ENCODE measurements at places on chromosomes 1 and 21.

DNA sequence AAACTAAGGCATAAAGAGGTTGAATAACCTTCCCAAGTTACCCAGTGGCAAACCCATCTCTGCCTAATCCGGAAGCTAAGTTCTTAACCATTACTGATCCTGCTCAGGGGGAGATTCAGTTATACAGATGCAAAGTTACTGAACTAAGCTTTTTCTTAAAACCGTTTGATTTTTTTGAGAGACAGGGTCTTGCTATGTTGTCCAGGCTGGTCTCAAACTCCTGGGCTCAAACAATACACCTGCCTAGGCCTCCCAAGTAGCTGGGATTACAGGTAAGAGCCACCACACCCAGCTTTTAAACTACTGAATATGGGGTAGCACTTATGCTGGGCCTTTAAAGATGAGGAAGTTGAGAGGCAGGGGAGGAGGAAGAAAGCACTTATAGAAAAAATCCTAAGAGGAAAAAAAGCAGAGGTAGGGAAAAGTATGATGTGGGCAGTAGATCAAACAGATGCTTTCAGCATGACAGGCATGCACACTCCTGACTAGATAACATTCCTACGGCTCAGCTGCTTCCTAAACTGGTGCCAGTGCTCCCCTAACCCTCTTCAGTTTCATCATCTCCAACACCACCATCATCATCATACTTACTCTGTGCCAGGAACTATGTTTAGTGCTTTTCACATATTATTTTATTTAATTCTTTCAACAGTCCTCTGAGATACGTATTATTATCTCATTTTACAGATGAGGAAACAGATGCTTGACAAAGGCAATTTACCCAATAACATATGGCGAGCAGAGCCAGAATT lies 5.8 kb downstream of the PAFAH2 start:
- DNase-seq: no peak

DNA sequence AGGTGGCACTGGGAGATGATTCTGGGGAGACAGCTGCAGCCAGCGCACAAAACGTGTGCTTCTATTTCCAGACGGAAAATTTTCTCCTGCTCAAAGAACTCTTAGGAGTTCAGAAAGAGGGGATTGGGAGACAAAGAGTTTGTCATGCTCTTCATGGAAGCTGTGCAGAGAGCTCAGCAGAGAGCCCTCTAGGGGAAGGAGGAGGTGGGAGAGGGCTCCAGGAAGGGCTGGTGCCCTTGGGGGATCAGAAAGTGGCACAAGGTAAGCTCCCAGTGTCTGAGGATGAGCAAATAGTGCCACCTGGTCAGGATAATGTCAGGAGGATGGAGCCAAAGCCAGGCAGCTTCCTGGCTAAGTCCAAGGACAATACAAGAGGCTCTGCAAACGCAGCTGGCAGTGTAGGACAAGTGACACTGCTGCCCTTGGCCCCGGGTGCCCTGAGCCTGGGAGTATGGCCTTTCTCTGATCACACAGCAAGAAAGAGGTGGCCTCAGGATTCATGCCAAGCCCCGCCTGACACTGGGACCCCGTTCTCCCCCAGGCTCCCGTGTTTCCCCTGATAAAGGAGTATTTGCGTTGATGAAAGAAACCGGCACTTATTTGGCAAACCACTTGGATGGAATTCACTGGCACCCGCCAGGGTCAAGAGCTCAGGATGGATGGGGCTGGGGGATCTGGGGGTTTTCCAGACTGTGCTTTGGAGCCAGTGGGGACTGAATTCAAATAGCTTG lies 254.0 kb downstream of the PTPRU start:
- DNase-seq: no peak

- DNase-seq: no peak
Measured at GRCh38 chr1:184806296-184806721, 51.7 kb upstream of the EDEM3 start.

GRCh38 chr21:20739421-20739820 lies 258.8 kb upstream of the NCAM2 start:
- no peak for DNase-seq

DNA sequence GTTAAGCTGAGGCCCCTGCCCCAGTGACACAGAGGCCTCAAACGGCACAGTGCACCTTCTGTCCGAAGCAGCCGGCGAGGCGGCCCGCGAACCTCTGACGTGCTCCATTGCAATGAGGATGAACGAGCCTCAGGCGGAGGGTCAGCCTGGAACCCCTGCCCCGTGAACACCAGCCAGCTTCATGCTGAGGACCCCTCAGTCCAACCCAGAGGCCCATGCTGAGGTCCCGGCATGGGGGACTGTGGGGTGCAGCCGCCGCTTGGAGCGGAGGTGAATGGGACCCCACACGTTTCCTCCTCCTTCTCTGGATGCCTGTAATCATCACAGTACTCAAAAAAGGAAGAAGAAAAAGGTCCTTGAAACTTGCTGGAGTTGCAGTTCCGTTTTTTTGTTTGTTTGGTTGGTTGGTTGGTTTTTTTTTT lies 62.1 kb downstream of the PRKCZ start:
- no peak for DNase-seq

DNA sequence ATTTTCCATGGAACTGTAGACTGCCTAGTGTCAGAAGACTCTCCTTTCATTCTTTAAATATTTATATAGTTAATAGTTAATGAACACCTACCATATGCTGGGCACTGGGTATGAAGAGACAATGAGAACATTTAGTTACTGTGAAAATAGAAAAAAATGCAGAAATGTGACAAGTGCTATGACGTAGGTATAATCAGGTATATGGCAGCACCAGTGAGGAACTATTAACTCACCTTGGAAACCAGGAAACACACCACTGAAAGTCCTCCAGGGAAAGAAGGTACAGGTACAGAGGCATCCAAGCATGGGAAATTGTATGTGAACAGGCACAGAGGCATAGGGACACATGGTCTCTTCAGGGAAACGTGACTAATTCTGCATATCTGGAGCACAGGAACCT lies 42.3 kb downstream of the DPT start:
- DNase-seq: no peak

GRCh38 chr1:114088392-114089299 lies 65.0 kb downstream of the SYT6 start:
- no peak for DNase-seq

DNA sequence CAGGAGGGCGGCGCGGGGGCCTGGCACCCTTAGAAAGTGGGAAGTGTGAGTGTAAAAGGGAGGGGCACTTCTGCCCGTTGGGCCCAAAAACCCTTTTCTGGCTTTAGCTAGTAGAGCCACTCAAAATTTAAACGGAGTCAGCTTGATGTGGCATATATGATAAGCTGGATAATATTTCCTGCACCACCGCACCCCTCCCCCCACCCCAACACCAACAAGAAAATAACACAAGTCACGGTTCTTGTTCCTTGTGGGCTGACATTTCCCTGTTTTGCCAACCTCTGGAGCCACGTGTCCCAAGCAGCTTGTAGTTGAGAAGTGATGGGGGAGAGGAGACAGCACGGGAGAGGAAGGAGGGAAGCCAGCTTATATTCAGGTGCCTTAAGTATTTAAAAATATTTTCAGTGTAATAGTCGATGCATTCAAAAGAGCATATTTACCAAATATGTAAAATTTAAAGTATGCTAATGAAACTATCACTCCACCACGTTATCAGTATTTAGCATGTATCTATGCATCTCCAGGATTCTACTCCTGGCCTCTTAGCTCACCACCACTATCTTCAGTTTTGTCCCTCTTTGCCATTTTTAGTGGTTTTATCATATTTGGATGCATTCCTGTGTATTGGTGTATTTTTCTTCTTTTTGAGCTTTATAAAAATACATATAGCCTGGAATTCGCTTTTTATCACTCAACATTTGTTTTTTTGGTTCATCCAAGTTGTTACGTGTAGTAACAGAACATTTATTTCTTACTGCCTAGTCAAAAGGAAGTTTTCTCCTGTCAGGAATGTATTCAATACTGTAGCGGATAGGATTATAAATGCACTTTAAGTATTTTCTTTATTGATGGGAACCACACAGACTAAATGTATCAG lies 773 bp upstream of the DDX59 start:
- DNase-seq: peak; percentile 47

DNA sequence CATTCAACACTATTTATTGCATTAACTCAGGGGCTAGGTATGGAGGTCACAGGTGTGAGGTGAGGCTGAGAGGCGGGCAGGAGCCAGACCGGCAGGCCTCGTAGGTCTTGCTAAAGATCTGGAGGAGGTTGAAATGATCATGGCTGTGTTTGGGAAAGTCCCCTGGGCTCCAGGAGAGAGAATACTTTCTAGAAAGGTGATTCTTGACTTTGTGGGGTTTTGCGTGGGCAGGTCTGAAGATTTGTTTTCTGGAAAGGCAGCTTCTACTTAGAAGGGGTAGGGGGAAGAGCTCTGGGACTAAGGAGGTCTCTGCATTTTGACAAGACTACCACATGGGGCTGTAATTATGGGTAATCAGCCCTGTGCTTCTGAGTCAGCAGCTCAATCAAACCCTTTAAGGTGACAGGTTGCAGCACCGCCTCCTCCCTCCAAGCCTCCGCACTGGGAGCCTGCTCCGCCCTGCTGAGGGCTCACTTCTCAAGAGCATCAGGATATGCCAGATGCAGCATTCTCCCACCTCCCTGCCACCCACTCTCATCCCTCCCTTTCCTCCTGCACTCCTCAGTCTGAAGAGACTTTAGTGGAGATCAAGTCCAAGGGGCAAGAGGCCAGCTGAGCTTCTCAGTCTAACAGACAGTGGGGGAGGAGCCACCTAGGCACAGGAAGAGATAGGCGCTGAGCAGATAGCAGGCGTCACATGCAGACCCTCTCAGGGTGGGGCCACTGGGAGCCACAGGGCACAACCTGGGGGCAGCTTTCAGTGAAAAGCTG lies 30.5 kb downstream of the SLC30A1 start:
- no peak for DNase-seq

DNA sequence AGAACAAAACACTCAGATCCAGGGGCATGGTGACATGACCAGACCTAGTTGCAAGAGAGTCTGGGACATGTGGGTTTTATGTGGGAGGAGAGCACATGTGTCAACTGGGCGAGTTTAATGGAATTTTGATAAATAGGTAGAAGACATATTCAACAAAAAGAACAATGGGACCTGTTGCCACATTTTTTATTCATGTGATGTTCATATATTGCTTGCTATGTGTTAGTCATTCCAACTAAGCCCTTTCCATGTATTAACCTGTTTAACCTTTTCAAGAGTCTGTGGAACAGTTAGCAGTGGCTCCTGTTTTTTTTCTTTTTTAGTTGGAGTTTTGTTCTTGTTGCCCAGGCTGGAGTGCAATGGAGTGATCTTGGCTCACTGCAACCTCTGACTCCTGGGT lies 30.1 kb upstream of the CSF3R start:
- no peak for DNase-seq

GRCh38 chr1:76690766-76691165 lies 176.5 kb upstream of the ST6GALNAC5 start:
- no peak for DNase-seq

GRCh38 chr1:16026723-16027484 lies 5.1 kb downstream of the CLCNKA start:
- peak; percentile 62 for DNase-seq

DNA sequence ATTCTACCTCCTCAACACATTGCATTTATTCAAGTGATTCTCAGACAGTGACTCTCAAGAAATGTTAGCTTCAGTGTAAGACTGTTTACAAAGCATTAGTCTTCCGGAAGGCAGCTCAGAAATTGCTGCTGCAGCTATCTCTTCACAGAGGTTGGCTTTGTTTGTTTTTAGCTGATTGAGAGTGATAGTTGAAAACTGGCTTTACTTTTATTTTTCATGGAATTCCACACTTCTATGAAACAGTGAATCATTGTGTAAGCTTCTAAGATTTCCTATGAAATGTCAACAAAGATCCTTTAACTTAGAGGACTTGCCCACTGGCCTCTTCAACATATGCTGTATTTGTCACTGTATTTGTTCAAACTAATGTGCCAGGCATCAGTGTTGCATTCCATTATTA lies 121.3 kb downstream of the TNNI3K start:
- DNase-seq: no peak

DNA sequence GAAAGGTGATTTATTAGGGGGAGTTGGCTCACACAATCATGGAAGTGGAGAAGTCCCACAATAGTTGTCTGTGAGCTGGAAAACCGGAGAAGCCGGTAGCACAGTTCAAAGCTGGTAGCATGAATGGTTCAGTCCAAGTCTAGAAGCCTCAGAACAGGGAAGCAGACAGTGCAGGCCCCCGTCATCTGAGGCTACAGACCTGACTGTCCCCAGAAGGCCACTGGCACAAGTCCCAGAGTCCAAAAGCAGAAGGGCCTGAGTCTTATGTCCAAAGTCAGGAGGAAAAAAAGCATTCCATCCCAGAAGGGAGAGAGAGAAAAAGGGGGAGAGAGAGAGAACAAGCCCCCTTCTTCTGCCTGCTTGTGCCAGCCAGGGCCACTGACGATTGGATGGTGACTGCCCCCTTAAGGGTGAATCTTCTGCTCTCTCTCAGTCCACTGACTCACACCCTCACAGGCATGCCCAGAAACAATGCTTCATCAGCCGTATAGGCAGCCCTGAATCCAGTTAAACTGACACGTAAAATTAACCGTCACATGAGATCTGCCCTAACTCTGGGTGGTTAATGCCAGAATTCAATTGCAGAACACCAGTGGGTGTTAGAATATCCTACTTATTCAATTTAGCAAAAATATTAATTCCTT lies 49.3 kb upstream of the POU2F1 start:
- DNase-seq: no peak

- peak; percentile 64 for DNase-seq
Measured at GRCh38 chr1:210232511-210233215, at the start of gene SERTAD4. Gene SERTAD4 (plus strand): TSS chr1:210232796. CDS start chr1:210237961, 5,165 bp downstream.

DNA sequence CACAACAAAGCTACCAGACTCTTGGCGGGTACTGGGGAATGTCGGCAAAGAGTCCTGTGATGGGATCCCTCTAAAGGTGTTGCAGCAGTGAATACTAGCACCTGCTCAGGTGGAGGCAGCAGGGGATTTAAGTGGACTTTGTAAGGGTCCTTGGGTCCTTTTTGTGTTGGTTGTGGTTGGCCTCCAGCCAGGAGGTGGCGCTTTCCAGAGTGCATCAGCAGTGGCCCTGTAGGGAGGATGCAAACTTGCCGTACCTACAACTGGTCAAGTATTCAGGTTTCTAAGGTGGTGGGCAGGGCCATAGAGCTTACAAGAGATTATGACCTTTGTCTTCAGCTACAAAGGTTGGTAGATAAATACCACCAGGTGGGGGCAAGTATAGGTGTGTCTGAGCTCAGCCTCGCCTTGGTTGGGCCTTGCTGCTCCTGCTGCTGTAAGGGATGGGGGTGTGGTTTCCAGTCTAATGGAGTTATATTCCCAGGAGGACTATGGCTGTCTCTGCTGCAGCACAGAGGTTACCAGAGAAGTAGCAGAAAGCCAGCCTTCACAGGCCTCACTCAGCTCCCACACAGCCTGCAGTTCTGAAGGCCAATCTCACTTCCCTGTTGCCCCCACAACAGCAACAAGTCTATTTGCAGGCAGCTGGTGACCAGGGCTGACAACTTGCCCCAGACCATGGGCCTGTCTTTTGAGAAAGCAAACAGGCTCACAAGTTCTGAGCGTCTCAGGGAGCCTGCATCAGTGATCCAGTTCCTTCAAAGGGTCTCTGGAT lies 7.3 kb downstream of the OR2M5 start:
- no peak for DNase-seq

Data from renal pelvis (tissue), 12 donors.